ENCODE measurements at places on chromosomes 2 and 18.

GRCh38 chr2:229451852-229452251, 180.8 kb upstream of the PID1 start:
- DNase-seq = no peak

GRCh38 chr18:28635530-28635929, 458.6 kb upstream of the CDH2 start:
- DNase-seq = no peak

DNA sequence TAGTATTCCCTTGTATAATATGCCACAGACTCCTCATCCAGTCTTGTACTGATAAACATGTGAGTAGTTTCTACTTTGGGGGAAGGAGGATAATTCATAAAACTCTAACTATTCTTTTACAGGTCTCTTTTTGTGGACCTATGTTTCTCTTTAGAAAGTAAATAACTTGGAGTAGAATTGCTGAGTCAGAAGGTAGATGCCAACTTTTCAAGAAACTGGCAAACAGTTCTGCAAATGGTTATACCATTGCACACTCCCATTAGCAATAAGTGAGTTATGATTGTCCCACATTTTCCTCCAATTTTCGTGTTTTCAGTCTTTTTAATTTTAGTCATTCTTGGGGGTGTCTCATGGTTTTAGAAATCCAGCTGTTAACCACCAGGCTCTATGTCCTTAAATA, 477.2 kb upstream of the LRRTM4 start:
- DNase-seq = no peak

DNA sequence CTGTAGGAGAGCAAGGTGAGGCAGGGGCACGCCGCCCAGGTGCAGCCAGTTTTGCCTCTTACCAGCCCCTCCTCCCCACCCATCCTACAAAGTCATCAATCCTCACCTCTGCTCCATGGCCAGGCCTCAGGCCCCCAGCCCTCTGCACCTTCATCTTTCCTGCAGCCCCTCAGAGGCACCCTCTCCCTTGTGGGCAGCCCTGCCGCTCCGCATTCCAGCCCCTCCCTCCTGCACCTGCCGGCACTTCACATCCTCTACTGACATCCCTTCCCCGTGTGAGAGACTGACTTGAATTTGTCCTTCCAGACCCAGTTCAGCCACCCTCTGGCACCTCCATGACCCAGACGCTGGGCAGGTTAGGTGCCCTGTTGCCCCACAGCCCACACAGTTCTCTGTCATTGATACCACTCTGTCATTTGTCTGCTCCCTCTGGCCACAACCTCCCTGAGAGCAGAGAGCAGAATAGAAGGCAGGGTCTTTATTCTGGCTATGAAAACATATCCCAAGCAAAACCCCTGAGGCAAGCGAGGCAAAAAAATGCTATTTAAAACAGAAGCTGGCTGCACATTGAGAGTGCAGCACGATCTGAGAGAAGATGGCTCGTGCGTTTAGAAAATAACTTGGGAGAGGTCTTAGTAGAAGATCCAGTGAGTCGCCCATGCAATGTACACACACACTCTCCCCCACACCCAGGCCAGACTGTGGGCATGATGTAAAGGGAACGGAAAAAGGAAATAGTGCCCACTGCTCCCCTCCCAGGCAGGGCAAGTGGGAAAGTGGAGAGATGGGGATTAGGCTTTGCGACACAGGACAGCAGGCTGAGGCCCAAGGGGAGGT, 25.9 kb downstream of the SDC1 start:
- no peak for DNase-seq

GRCh38 chr2:19176172-19176852, 182.1 kb downstream of the OSR1 start:
- DNase-seq = no peak

DNA sequence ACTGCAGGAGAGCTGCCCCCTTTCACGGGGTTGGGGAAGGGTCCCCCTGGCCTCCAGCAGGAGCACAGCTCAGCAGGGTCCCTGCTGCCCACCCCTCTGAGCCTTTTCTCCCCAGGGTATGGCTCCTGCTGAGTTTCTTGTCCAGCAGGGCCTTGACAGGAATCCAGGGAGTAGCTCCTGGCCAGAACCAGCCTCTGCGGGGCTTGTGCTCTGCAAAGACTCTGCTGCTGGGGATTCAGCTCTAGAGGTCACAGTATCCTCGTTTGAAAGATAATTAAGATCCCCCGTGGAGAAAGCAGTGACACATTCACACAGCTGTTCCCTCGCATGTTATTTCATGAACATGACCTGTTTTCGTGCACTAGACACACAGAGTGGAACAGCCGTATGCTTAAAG, 21.2 kb downstream of the FOSL2 start:
- no peak for DNase-seq

- DNase-seq = no peak
Observed at GRCh38 chr2:233089851-233090250, 29.7 kb downstream of the INPP5D start.

DNA sequence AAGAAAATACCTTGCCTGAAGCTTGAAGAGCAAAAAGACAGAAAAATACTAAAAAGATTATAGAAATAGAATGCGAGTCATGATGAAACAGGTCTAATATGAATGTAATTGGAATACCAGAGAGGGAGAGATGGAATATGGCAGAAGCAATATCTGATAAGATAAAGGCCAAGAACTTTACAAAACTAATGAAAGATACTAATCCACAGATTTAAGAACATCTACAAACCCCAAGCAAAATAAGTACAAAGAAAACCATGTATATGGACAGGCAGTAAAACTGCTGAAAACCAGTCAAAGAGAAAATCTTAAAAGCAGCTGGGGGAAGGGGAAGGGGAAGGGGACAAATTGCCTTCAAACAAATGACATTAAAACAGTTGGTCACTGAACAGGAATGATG, 67.0 kb downstream of the PIGN start:
- DNase-seq = no peak

GRCh38 chr18:80175451-80176204, 66.6 kb downstream of the ADNP2 start:
- DNase-seq = no peak

DNA sequence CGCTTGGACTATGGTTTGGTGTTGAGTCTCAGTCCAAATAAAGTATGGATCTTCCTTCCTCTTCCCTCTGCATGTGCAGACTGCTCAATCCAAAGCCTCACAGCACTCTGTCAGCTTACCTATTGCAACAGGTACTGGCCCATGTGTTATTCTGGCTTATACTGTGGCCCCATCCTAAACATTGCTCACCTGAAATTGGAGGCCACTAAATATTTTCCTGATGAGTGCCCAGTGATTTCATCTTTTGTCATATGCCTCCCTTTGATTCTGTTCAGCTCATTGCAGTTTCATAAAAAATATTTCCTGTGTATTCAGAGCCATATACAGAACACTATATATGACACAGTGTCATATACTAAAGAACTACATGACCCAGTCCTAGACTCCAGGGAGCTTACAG, 86.3 kb upstream of the FAM136A start:
- no peak for DNase-seq

- no peak for DNase-seq
Observed at GRCh38 chr18:332007-332406, 64.2 kb upstream of the THOC1 start.

GRCh38 chr2:9380702-9381628, 42.4 kb downstream of the ITGB1BP1 start:
- DNase-seq = no peak

- no peak for DNase-seq
Observed at GRCh38 chr2:151361674-151362370, 4.4 kb downstream of the TNFAIP6 start.

DNA sequence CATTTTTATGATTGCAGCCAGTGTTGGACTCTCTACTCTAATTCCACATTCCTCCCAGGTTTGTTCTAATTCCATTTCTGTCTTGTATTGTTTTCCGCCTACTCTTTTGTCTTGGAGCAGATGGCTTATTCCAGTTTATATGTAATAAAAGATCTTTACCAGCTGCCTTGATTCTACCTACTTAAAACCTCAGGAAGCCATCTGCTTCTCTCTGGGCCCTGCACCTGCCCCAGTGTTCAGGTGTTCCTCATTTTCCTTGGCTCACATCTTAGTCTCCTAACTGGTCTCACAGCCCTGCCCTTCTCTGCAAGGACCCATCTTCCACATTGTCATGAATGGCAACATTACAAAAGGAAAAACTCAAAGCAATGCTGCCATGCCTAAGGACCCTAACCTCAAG, 21.0 kb upstream of the IL37 start:
- no peak for DNase-seq

- DNase-seq = no peak
Observed at GRCh38 chr2:88698027-88698413, 6.5 kb downstream of the RPIA start.

- DNase-seq = no peak
Observed at GRCh38 chr2:100206731-100207255, 64.4 kb upstream of the AFF3 start.

DNA sequence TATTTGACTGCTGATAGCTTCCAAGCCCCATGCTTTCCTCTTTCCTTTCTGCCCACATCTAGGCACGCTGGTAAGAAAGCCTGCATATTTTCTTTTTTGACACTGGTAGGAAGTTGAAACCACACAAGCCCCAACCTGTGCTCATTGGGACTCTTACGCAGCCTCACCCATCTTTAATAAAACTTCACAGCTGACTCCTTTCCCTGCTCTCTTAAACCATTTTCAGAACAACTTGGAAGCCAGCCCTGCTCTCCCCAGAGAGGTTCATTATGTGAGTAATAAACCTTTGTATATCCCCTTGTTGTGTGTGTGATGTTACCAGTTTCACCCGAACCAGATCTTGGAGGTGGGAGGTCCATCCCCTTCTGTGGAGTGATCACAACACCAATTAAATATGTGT, 268.4 kb downstream of the GPD2 start:
- DNase-seq = no peak

- peak; percentile 94 for DNase-seq
Observed at GRCh38 chr2:39492095-39492590, 55.1 kb upstream of the MAP4K3 start.

GRCh38 chr2:37812414-37812813, 112.7 kb upstream of the RMDN2 start:
- peak; percentile 10 for DNase-seq

DNA sequence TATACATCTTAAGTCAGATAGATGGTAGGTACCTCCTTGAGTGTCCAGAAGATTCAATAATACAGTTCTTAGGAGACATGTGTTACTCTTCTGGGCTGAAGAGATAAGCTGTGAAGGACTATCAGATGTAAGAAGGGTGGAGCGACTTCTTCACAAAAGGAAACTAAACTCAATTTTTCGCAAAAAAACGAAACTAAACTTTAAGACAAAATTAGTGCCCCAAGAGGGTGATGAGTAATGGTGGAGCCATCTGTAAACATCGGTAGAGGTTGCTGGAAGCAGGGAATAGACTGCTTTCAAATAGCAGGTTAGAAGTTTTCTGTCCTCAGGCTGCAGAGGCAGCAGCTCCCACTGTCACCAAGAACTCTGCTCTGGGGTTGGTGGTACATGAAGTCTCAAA, 111.6 kb upstream of the TACR1 start:
- no peak for DNase-seq

GRCh38 chr2:237720957-237721356, 77.6 kb upstream of the RBM44 start:
- DNase-seq = no peak

GRCh38 chr2:75765798-75766197, 55.1 kb upstream of the GCFC2 start:
- no peak for DNase-seq
